CD4-positive, CD25-positive, alpha-beta regulatory T cell (primary cell): ENCODE measurements at places on chromosomes 2 and 18. TPM values are rescaled to one million over a fixed set of nuclear protein-coding genes. Genes with fewer than 3 reads are reported as not detected.

ABHD1 gene
- total RNA-seq, result 0.89 TPM

PREB gene
- total RNA-seq, result 22.3 TPM

KLHL29 gene
- total RNA-seq, result 1.3 TPM

COL4A3 gene
- not detected for total RNA-seq

CWC22 gene
- total RNA-seq, result 19.3 TPM

GALNT13 gene
- not detected for total RNA-seq

CNTNAP5 gene
- not detected for total RNA-seq

GTF3C2 gene
- 52.8 TPM for total RNA-seq

ANKRD62 gene
- not detected for total RNA-seq

RAX gene
- not detected for total RNA-seq

IL1RN gene
- total RNA-seq, result not detected

SOWAHC gene
- total RNA-seq, result 4.8 TPM

RAB3GAP1 gene
- total RNA-seq, result 40.1 TPM

CNDP1 gene
- total RNA-seq, result 0.15 TPM

PARD3B gene
- total RNA-seq, result 0.10 TPM

UCN gene
- total RNA-seq, result 2.2 TPM

ZNF385B gene
- total RNA-seq, result not detected

OXER1 gene
- total RNA-seq, result not detected

IL1B gene
- total RNA-seq, result 1.3 TPM

DYNAP gene
- total RNA-seq, result not detected

ECEL1 gene
- total RNA-seq, result not detected

GULP1 gene
- not detected for total RNA-seq

SERPINB3 gene
- total RNA-seq, result not detected

CFAP65 gene
- total RNA-seq, result not detected

SNED1 gene
- total RNA-seq, result 170 TPM

STAM2 gene
- total RNA-seq, result 13.4 TPM

LCT gene
- total RNA-seq, result not detected

CIDEA gene
- not detected for total RNA-seq

EFR3B gene
- total RNA-seq, result 0.10 TPM

HTR2B gene
- total RNA-seq, result 0.17 TPM

CYP27C1 gene
- total RNA-seq, result not detected

DUSP19 gene
- 1.2 TPM for total RNA-seq
